K562 (cell line): ENCODE measurements at places on chromosomes 4 and X.
A peak's percentile ranks its signal among the peaks of the same experiment; 100 is the strongest.

- DNase-seq, result peak; percentile 38
Observed at GRCh38 chr4:126604268-126604867, 1028.4 kb upstream of the INTU start.

- DNase-seq, result peak; percentile 55
Observed at GRCh38 chrX:56726605-56727004, 2.4 kb upstream of the NBDY start.

DNA sequence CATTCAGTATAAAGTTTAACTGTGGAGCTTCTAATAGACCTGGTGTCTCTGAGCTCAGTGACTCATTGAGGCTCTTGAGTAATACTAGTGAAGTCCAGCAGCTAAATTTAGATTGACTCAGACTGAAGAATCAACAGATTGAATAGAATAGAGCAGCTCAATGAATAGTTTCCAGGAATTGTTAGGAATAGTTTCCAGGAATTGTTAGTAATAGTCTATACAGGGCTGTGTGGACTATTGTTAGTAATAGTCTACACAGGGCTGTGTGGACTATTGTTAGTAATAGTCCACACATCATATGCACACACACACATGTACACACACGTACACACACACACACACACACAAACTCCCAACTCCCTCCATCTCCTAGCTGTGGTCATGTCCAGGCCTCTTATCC lies 3.0 kb downstream of the GIMD1 start:
- no peak for DNase-seq

DNA sequence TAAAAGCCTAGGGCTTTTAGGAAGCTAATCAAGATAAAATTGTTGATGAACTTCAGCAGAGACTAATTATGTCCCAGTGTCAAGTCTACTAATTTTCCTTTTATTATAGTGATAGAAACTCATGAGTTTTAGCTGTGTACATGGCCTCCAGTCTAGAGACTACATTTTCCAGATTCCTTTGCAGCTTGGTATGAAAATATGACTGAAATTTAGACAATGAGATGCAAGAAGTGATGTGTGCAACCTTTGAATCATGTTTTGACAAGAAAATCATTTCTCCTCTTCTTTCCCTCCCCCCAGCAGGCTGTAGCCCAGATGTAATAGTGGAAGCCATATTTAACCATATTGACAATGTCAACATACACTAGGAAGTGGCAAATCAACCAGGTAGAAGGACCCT lies 30.3 kb upstream of the IL13RA2 start:
- no peak for DNase-seq

DNA sequence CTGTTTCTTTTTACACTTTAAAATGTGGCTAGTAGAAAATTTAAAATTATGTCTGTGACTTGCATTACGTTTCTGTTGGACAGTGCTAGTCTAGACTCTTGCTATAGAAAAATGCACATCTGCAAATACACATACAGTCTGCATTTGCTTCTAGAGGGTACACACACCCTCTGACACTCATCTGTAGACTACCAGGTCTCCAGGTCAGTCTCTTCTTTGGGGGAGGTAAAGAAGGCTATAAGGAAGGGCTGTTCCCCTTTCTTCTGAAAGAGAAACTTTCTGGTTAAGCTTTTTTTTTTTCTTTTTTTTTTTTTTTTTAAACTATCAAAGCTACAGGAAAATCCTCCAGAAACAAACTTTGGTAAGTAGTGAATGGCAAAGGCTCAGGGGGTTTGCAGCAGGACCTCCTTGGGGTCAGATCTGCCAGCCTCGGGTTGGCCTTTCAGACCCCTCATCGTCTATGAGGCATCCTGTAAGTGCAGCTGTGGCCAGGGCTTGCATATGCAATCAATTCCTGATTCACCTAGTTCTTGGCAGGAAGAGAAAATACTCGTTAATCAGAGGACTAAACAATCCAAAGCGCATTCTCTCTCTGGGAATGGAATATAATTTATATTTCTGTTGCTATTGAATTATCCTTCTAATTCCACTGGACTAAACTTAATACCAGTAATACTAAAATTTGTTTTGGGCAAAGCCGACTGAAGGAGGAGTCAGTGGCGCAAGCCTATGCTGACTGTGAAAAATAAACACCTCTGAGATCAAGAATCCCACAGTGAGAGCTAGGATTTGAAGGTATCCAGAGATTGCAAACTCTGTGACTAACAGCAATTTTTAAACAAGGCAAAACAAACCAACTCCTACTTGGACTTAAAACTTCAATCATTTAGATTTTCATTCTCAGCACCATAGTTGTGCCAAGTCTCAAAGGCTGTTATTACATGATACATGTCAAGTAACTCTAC lies 109.3 kb upstream of the TBC1D9 start:
- no peak for DNase-seq

GRCh38 chr4:40702137-40702799 lies 47.5 kb upstream of the NSUN7 start:
- no peak for DNase-seq

DNA sequence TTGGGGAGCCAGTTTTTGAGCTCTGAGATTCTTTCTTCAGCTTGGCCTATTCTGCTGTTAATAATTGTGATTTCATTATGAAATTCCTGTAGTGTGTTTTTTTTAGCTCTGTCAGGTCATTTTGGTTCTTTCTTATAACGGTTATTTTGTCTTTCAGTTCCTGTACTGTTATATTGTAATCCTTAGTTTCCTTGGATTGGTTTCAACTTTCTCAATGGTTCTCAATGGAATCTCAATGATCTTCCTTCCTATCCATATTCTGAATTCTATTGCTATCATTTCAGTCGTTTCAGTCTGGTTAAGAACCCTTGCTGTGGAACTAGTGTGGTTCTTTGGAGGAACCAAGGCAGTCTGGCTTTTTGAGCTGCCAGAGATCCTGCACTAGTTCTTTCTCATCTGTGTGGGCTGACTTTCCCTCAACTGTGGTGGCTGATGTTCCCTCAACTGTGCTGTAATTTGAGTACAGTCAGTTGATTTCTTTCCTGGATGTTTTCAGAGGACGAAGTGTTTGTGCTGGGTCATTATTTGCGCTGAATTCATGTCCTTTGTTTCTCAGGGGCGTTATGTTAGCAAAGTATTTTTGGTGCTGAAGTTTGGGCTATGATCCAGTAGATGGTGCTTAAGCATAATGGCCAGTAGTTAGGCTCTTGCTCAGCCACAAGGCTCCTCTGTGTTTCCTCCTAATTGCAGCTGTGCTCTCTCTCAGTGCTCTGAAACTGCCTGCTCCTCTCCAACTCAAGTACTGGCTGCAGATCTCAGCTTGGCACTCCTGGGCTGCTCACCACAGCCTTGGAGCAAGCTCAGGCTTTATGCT lies 27.5 kb downstream of the ENPEP start:
- DNase-seq, result no peak
